ENCODE measurements at places on chromosomes 12 and 14.

DNA sequence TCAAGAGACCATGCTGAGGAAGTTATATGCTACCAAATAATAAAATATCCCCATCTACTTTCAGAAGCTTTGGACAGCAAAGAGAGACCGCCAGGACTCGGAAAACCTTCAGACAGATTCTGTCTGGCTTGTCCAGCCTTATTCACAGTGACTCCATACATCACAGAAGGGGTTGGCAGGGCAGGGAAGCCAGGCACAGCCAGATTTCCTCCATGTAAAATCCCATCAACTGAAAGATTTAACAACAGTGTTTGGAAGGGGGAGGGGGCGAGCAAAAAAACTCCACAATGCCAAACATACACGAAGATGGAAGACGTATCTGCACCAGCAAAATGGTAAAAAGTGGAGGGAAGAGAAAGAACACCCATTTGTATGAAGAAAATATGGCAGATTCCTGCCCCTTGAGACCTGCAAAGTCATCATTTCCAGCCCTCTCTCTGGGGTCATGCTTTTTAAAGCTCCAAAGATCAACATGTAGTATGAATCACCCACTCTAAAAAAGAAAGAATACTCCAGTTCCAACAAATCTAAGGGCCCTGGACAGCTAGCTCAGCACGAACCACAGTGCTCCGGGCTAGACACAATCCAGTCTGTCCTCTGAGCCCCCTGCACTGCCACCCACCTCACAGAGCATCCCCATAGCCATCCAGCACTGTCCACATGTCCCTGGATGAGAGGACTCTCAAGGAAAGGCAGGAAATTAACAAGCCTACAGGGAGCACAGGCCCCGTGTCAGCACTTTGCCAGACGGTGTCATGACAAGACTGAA, 116.4 kb downstream of the DICER1 start:
- peak; percentile 69 for DNase-seq

GRCh38 chr12:109738209-109738608, 24.6 kb downstream of the FAM222A start:
- DNase-seq: no peak

- no peak for DNase-seq
These were observed 548.6 kb downstream of the SLC16A7 start for GRCh38 chr12:60144395-60144794.

- peak; percentile 95 for DNase-seq
These were observed 118.6 kb downstream of the PLXNC1 start for GRCh38 chr12:94266796-94267536.

DNA sequence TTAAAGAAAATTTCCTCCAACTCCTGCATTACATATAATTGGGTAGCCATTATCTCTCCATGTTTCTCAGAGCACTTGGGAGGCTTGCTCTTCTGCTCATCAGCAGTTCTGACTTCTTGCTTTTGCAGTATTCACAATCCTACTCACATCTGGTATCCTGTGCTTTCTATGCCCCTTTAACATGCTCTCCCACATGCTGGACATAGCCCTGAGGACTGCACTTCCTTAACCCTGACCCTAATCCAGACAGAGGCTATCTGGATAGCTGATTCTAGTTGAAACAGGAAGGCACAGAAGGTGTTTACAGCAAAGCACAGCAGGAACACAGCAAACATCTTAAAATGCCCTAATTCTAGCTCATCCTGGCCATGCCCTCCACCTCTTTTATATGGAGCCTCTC, 7.3 kb upstream of the CMAS start:
- DNase-seq: no peak

GRCh38 chr12:2051700-2052621, 826 bp upstream of the CACNA1C start:
- DNase-seq: no peak

DNA sequence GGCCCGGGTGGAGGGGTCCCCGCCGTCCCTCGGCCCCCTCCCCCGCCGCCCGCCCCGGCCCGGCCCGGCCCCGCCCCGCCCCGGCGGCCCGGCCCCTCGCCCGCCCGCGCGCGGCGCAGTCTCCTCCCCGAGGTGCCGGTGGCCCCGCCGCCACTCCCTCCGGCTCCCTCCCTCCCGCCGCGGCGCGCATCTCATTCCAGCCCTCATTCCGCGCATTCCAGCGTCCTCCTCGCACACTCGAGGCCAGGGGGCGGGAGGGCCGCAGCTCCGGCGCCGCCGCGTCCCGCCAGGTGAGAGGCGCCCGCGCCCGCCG, at the start of gene TEAD4:
Gene TEAD4, plus strand, starts transcription at position 206 of the 313 bp plus-strand sequence.
- peak; percentile 52 for DNase-seq

DNA sequence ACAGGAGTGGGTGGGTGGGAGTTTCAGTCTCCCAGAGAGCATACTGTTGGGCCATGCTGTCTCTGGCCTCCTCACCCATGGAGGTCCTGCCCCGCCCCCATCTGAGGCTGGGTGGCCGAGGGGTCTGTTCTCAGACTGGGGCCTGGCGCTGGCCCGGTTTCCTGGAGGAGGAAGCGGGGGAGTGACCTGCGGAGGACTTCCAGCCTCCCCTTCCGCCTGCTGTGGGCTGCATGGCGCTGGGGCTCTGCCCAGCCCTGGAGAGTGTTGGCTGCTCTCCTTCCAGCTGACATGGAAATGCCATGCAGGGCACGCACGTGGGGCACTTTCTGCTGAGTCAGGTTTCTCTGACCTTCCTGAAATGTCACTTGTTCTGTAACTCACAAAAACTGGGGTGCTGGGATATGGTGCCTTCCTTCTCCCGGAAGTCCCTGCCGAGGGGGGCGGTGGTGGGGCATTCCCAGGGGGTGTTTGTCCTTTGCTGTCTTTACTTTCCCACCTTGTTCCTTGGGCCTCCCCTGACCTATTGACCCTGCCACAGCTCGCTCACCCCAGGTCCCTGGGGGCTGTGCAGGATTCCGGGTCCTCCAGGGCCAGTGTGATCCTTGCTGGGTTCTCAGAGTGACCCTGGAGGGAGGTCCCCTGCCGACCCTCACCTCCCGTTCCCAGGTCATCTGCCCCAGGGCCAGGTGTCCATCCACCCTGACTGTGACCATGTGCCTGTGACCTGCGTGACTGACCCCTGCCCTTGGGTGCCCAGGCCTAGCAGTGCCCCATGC, 23.6 kb downstream of the PACS2 start:
- DNase-seq: no peak

DNA sequence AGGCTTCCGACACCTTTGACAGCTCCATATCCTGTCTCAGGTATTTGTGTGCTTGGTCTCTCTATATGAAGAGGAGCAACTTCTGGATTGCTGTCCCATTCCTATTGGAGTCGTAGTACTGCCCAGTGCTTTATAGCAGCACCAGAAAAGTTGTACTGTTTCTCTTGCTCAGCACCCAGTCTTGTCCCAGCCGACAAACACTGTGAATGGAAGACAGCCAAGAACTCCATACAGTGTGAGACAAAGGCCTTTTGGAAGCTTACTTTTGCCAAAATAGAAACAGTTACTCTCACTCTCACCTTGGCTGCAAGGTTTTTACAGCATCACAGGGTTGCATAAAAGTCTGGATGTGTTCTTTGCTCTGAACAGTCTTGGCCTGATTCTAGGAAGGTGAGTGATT, 105.3 kb downstream of the TGFB3 start:
- DNase-seq: peak; percentile 55

DNA sequence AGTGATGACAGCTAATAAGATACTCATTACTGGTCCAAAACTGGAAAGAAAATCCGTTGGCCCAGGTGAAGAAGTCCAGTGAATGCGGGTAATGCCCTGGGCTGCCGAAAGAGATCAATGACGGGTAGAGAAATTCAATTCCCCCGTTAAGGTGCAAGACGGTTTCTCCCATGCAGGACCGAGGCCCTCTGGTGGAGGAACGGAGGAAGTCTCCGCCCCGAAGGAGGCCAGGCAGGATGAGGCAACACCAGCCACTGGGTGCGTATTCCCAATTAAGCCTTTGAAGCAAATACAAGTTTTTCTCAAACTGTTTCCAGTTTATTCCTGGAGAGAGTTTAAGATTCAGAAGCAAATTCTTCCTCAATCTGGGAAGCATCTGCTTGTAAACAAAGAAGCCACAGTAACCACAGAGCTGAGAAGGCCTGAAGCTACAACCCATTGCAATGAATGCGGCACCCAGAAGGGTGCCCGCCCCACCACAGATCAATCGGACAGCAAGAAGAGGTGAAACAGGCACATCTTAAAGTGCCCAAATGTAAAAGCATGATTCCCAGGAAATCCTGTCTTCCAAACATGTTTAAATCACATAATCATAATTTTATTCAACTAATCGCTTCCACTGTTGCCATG, 118.5 kb downstream of the TTC7B start:
- DNase-seq: peak; percentile 79

DNA sequence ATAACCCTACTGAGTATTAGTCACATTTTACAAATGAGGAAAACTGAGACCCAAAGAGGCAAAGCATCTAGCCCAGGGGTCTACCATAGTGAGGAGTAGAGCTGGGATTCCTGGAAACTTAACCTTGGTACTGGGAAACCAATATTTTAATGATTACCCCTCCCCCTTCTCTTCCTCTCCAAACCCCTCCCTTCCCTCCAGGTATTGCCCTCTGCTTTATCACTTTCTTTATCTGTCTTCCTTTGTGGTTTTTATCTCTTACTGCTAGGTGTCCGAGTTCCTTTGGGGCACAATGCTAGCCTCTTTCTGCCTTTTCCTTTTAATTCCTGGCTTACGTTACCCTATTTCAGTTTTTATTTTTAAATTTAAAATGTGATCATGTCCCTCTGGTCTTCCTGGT, 2.8 kb downstream of the GABARAPL1 start:
- no peak for DNase-seq

GRCh38 chr14:77025744-77026165, 2.8 kb downstream of the IRF2BPL start:
- no peak for DNase-seq

DNA sequence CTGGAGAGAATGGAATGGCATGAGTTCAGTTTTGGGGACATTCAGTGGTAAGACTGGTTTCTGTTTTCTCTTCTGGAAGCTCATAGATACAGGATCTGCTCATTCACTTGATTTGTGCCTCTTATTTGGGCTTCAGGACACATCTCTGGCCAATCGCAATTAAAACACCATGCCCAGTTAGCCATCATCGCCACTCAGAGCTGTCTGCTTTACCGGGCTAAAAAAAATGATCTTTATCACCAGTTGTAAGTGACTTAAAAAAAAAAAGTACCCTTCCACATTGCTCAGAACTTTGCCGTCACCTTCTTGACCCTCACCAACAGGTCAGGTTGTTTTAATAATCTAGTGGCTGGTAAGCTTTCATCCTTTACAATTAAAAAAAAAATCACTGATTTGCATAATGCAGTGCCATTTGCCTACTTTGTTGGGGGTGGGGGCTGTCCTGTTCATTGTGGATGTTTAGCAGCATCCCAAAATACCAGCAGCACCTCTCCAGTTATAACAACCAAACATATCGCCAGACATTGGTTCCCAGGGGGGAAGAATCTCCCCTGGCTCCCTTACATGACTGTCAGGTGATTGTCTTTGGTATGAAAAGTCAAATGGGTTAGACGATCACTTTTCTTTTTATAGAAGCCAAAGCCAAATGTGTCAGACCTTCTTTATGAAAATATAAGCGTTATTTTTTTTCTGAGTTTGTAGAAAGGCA, 150.1 kb downstream of the PRKCH start:
- DNase-seq: peak; percentile 39

DNA sequence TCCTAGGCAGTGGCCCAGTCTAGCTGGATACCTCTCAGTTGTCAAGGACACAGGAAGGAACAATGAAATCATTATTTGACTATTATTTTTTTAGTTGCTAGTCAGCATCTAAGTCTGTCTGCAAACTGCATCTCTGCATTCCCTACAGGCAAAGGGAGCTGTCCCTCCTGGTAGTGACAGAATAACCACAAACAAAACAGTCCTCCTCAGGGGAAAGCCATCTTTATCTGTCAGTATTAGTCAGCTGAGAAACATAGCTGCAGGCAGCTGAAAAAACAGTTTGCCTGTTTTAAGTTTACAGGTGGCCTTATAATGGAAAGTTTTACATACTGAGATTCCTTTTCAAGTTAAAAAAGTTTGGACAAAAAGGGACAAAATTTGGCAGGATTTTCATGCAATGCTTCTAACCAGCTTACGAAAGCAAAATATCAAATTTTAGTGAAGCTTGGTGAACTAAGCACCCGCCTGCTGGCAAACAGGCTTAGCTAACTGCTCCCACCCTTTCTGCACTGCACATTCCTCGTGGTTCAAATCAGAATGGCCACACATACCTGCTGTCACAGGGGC, 29.5 kb downstream of the SLC25A21 start:
- DNase-seq: peak; percentile 42

- peak; percentile 73 for DNase-seq
These were observed 18.5 kb downstream of the BDKRB1 start for GRCh38 chr14:96274543-96274942.

DNA sequence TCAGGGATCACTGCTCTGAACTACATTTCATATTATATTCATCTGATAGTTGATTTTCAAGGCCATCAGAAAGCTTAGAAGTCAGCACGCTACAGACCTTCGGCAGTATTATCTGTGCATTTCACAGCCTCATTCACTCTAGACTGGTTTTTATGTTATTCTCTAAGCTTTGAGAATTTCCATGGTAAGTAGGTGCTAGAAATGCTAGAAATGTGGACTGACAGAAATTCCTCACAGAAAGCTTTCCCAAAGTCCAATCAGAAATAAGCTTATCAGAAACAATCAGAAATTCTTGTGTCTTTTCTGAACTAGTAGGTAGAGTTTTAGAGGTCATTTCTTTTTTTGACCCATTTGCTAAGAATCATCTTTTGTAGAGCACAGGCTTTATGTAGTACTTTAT, 176.6 kb downstream of the TMTC3 start:
- DNase-seq: no peak

DNA sequence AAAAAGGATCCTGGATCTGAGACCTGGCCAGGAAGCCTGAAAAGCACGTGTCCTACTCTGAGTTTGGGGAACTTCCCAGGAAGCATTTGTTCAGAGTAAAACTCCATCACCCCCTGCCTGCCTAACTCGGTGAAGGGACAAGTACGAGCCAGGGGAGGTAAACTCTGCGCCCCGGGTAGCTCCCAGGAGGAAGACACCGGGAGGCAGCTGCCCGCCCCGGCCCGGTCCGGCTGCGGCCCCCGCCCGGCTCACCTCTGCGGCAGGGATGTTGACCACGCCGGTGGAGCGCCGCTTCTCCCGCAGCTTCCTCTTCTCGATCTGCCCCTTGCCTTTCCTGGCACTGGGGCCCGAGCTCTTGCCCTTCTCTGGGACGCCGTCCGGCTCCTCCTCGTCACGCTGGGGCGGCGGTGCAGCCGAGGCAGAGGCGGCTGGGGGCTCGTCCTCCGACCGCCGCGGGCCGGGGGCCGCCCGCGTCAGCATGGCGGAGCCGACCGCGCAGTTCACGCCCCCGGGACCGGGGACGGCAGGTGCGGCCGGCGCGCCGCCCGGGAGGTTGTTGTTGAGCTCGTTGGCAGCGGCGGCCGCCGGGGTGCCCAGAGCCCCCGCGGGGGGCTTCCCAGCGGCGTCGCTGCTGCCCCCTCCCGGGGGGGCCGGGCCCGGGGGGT, 1.2 kb downstream of the PAWR start:
- peak; percentile 46 for DNase-seq

All from fibroblast of mammary gland (primary cell).